ENCODE measurements at places on chromosomes 11 and 22.
A peak's percentile ranks its signal among the peaks of the same experiment; 100 is the strongest.

DNA sequence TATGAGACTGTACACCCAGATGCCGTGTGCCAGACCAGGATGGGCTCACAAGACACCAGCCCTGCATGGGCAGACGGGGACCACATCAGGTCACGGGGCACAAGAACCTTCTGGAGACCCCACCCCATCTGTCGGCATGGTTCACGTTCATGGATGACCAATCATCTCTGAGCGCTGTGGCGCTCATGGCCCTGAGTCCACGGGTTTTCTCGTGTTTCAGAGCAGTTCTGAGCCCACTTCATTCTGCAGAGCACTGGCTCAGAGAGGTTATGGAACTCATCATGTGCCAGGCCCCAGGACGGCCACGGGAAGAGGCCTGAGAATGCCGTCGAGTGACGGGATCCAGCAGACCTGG, 63.0 kb upstream of the PPARA start:
- no peak for DNase-seq

DNA sequence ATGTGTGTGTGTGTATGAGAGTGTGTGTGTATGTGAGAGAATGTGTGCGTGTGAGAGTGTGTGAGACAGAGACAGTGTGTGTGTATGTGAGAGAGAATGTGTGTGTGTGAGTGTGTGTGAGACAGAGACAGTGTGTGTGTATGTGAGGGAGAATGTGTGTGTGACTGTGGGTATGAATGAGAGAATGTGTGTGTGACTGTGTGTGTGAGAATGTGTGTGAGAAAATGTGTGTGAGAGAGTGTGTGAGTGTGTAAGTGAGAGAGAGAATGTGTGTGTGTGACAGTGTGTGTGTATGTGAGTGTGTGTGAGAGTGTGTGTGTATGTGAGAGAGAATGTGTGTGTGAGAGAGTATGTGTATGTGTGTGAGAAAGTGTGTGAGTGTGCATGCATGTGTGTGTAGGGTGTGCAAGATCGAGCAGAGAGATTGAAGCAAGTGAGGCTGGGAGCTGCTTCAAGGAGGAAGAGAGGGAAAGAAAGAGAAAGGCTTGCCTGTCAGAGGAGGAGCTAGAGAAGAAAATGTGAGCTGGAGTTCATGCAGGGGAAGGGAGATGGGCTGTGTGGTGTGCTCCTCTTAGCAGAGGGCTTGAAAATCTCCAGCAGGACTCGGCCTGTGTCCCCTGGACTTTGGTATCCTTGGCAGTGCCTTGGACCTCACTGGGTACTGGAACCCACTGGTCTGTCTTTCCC, 27.7 kb upstream of the TP53I11 start:
- peak; percentile 80 for DNase-seq

GRCh38 chr11:45933131-45933831, 10.8 kb downstream of the LARGE2 start:
- DNase-seq = no peak

DNA sequence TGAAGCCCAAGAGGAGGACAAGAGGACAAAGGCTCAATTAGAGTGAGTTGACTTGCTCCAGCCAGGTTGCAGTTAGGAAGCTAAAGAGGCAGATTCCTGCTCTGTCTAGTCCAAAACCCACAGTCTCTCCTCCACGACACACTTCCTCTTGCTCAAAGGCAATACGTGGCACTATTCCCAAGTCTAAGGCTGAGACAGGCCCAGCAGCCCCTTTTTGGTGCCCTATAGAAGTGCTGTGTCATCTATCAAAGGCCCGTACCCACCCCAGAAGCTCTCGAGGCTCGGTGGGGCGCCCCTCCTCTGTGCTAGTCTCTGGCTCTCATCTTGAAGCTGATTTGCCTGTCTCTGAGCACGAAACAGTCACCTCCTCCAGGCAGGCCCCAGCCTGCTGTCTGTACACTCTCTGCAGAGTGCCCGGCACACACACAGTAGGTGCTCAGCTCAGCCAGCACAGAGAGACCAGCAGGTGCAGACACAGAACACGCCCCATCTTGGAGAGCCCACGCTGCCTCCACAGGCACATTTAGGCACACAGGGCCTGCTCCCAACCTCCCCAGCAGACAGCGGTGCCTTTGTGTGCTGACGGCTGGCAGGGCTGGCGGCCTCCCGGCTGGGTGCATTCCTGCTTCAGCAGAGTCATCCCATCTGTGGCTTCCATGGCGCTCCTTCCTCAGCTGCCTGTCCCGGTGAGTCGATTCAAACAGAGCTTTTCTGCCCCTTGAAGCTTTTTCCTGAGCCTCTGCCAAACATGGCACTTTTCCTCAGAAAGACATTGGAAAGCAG, 52.8 kb downstream of the MYH9 start:
- DNase-seq = no peak

DNA sequence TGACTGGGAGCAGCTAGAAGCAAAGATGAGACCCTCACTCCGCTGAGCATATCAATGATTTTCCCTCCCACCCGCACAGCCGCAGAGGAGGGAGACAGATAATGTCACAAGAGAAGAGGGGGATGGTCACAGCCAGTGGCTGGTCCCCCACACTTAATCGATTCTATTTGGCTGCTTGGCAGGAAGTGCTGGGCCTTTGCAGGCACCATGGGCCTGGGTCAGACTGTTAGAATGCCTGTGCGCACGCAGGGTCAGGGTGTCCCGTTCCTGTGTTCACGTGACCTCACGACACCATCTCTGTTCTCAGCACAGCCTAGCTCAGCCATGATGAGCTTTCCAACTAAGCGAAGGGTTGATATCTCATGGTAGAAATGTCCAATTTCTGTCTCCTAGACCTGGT, 107.0 kb downstream of the MYO18B start:
- DNase-seq = no peak

GRCh38 chr11:128709402-128709801, 15.5 kb downstream of the FLI1 start:
- DNase-seq = no peak

GRCh38 chr11:132234878-132235277, 864.5 kb downstream of the NTM start:
- no peak for DNase-seq

GRCh38 chr11:62012832-62013461, 45.5 kb upstream of the FTH1 start:
- no peak for DNase-seq

- no peak for DNase-seq
These were observed 32.3 kb downstream of the MTMR2 start for GRCh38 chr11:95891423-95892170.

Data from DMS79 (cell line).